A549 (cell line): ENCODE measurements at places on chromosomes 16 and 17.

DNA sequence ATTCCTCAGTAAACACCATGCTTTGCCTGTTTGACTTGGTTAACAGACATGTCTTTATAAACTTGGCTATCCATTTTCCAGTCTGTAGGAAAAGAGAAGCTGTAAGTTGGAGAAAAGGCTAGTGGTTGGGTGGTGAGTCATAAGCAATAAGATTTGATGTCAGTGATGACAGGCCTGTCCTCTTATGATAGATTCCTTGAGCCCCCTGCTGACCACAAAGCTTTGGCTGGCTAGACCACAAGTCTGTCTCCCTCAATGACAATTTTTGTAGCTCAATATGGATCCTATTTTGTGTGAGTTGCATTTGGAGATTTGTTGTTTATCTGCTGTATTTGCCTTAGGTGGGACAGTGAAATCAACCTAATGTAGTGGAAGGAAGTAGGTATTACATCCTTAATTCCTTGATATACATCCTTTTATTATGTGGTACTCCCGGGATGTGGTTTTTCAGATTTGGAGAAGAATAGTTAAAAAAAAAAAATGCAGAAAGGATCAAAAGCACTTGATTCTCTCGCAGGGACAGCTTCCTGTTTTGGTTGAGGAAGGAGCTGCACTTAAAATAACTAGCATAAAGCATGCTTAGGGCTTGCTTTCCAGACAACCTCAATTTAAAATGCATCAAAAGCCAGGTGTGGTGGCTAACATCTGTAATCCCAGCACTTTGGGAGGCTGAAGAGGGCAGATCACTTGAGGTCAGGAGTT, 67.4 kb downstream of the SIAH1 start:
- DNase-seq, result no peak

DNA sequence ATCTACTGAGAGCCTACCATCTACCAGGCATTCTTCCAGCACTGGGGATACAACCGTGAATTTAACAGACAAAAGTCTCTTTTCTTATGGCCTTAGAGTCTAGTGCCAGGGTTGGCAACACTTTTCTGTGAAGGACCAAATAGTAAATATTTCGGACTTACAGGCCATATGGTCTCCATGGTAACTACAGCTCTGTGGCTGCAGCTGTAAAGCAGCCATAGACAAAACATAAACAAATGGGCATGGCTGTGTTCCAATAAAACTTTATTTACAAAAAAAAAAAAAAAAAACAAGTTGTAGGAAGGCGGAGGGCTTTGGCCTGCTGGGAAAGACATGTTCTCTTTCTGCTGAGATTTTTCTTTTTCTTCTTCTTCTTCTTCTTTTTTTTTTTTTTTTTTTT, 98.7 kb downstream of the ABCC12 start:
- DNase-seq, result no peak

- no peak for DNase-seq
Observed at GRCh38 chr16:22424161-22424937, 49.9 kb upstream of the CDR2 start.

- DNase-seq, result peak; percentile 17
Observed at GRCh38 chr17:65370669-65371131, 190.7 kb downstream of the AXIN2 start.

- peak; percentile 60 for DNase-seq
Observed at GRCh38 chr17:27559506-27560481, 71.2 kb upstream of the LGALS9 start.

- no peak for DNase-seq
Observed at GRCh38 chr17:21085707-21086106, 41.1 kb upstream of the DHRS7B start.

GRCh38 chr17:69918164-69918563, 156.9 kb upstream of the KCNJ16 start:
- DNase-seq, result no peak

DNA sequence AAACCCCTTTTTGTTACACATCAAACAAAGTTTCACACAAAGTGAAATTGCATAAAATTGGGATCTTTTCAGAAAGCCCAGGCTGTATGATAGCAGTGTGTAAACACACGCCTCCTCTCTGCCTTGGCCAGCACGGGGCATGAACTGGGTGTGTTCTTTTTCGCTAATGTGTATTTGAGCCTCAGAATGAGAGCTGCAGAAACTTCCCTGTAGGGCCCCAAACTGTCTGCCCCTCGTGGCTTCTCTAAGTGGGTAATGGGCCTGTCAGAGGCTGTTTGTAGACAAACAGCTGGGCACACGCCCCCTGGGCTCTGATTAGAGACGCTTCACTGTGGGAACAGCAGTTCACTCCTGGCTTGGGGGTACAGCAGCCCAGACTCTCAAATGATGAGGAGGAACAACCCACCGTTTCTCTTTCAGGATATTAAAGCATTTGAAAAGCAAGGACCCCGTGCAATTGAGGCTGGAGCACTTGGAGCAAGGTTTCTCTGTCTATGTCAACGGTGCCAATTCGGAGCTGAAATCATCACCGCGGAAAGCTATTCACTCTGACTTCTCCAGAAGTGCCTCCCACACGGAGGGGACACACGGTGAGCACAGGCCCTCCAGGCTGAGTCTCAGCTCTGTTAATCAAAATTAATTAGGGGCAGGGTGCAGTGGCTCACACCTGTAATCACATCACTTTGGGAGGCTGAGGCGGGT, 78.4 kb downstream of the KATNIP start:
- no peak for DNase-seq

GRCh38 chr17:8069587-8069860, 18.0 kb downstream of the ALOX12B start:
- no peak for DNase-seq

- DNase-seq, result no peak
Observed at GRCh38 chr17:51873302-51873701, 285.2 kb downstream of the CA10 start.

GRCh38 chr16:70374213-70374612, 27.5 kb downstream of the DDX19A start:
- DNase-seq, result no peak

GRCh38 chr17:31888124-31888523, 13.4 kb downstream of the UTP6 start:
- no peak for DNase-seq
